ENCODE measurements at places on chromosomes 4 and X. TPM values are rescaled to one million over a fixed set of nuclear protein-coding genes. Genes with fewer than 3 reads are reported as not detected.

DNA sequence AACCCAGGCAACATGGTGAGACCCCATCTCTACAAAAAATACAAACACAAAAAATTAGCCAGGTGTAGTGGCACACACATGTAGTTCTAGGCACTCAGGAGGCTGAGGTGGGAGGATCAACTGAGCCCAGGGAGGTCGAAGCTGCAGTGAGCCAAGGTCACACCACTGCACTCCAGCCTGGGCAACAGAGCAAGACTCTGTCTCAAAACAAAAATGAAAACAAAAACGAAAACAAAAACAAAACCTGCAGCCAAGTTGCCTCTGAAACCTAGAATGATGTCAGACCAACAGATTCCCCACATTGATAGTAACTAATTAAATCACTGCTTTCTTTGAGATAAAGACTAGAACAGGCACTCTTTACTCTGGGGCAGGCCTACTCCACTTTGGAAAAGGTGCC, 104.5 kb downstream of the AMELX start:
- DNase-seq: no peak

DNA sequence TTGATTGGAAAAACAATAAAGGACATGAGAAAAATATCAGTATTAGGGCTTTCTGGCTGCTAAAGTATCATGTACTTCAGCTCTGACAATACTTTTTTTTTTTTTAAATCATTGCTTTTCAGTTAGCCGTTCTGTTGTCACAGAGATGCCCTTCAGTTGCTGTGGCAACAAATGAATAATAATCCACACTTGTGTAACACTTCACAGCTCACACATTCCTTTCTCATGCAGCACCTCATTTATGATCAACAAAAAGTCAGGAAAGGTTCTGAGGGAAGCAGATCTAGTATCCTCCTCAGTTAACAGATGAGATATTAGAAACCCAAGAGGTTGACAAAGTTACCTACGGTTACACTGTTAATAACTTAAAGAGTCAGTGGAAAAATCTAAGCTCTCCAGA, 444.2 kb upstream of the SLIT2 start:
- peak; percentile 1 for DNase-seq

DNA sequence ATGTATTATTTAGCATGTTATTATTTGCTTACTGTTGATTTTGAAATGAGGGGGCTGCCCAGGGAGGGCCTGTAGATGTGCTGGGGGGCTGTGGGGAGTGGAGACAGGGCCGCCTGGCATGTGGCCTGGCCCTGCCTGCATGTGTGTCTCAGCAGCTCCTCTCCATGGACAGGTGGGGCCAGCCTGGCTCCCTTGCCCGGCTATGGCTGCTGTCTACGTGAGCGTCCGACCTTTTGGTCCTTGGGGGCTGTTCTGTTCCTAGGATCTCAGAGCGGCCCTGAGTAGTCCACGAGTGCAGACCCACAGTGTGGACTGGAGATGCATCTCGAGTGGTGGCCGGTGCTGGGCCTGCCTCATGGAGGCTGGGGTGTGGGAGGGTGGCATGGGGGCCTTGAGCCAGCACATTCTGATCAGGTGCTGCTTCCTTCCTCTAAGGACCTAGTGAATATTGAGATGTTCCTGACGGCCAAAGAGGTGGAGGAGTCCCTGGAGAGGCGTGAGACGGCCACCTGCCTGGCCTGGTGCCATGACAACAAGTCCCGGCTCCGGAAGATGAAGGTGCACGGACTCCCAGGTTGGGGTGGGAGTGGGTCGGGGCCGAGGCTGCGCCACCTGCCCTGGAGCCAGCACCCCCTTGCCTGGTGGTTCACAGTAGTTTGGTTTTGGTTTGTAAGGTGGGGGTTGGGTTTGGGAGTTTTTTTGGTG, 24.9 kb upstream of the UVSSA start:
- no peak for DNase-seq

DNA sequence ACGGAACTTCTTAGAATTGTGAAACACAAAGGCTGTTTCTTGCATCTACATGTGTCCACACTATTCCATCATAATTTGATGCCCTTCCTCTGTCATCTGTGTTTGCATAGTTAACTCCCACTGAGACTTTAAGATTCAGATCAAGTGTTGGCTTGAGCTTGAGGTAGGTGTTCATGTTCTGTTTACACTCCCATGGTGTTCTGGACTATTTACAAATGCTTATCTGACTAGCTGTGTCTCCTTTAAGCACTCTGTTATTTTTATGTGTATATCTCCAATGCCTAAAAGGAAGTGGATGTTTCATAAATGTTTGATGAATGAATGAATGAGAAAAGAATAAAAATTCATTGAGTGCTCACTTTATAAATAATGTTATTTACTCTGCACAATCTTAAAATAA, 622.7 kb downstream of the RAB28 start:
- DNase-seq: no peak

- DNase-seq: peak; percentile 81
Observed at GRCh38 chr4:163484906-163485305, 9.6 kb upstream of the TMA16 start.

GRCh38 chr4:108303488-108304177, 134.9 kb upstream of the LEF1 start:
- no peak for DNase-seq

GRCh38 chrX:47156611-47157520, 11.8 kb downstream of the RBM10 start:
- DNase-seq: no peak

DNA sequence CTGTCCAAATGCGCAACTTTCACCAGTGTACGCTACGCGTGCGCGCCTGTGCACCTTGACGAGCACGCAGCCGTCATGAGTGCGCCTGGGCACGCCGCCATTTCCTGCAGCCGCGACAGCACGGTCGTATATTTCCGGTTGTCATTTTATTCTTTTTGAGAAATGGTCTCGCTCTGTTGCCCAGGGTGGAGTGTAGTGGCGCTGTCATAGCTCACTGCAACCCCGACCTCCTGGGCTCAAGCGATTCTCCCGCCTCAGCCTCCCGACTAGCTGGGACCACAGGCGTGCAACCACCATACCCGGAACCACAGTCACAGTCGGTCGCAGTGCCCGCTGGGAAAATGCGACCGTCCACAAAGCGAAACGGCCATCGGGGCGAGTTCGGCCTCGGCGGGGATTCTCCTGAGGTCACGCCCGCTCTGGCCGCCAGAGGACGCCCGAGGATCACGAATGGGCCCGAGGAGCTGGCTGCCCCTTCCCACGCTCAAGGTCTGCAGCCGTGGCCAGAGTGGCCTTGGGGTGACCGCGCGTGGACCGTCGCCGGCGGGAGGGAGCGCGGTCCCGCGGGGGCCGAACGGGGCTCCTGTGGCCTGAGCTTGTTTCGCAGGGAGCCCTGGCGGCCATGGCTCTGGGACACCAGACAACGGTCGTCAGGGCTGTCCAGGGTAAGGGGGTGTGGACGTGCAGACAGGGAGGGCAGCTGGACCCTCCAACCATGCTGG, 23.7 kb upstream of the PNMA3 start:
- DNase-seq: peak; percentile 67

Gene KCNIP4
- not detected for total RNA-seq

Gene NAA15
- 23.7 TPM for total RNA-seq

Gene CXorf51B
- not detected for total RNA-seq

Data from dermis blood vessel endothelial cell (primary cell).